Foreskin fibroblast (primary cell): ENCODE measurements at places on chromosomes 13 and 19.

DNA sequence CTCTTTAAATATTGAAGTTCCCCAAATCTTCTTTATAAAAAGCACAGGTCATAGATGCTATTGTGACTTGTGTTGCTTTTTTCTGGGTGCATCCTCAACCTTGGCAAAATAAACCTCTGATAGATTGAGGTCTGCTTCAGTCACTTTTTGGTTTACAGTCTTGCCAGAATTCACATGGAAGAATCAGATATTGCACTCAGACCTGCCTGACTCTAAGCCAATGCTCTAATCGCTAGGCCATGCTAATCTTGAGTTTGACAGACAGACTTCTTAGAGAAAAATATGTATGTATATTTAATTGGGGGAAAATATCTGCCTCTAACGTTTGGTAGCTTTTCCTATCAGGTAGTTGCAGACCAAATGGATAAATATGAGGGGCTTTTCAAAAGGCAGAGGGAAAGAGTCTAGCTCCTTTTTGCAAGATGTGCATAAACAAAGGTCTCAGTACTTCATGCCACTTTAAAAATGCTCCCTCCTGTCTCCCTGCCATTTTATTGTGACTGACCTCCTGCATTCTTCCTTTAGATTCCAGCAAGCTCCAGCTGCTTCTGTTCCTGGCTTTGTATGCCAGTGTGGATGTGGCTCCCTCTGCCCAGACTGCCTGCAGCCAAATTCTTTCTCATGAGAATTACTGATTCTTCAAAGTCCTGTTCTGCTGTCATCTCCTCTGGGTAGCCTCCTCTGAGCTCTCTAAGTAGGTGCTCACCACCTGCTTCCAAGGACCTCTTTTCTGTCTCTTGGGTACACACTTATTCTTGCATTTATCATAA is 42.4 kb upstream of the RFC3 start:
- DNase-seq, result no peak

GRCh38 chr13:114313061-114313860 is 1.0 kb upstream of the CHAMP1 start:
- no peak for DNase-seq

DNA sequence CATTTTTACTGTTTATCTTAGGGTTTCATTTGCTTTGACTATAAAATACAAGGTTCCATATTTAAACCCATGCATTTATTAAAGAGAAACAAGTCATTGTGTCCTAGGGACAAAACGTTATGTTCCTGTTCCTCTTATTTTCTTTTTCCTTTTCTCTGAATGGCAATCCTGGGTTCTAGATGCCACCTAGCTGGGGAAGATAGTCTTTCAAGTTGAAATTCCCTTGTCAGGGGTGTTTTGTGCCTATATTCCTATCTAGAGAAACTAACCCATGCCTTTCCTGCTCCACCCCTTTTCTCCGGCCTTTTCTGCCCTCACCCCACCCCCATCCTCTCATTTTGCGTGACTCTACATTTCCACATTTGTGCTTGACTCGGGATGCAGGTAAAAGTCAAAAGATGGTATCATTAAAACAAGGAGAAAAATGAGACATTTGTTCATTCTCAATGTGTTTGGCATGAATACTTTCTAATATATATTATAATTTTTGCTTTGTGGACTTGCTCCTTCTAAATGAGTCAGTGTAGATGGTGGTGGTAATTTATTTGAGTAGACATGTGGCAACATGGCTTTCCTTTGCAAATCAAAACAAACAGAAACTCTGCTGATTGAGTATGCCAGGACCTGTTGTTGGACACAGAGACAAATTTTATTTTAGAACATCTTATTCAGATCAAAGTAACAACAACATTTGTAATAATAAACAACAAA is 26.8 kb upstream of the STARD13 start:
- peak; percentile 69 for DNase-seq

- DNase-seq, result no peak
Measured at GRCh38 chr13:33785384-33785783, 32.6 kb upstream of the RFC3 start.

DNA sequence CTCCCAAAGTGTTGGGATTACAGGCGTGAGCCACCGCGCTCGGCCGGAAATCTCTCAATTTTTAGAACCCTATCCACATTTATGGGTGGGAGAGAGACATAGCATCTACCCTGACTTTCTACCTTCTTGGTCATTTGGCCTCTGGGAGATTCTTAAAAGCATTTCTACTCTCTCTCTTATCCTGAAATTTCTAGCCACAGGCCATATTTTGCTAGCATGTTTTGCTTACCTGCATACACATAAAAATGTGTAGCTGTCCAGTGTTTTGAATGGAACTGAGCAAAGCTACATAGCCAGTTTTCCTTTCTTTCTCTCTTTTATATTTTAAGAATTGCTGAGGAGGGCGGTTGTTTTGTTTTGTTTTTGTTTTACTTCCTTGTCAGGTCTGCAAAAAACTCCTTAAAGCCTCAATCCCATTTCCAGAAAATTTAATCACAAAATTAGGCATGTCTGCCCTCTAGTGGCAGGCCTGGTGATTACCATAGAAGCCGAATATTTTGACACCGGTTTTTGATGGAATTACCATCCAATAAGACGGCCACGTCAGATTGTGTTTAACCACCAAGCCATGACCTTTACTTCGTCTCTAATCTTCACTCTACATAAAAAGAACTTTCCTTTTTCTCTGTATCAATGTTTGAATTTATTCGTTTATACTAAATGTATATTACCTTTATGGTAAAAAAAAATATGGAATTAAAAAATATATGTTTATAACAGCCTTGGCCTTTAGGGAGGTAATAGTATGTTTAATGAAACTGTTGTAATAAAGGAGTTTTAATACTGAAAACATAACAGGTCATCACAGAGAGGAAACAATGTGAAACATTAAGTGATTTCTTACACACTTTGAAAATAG is 34.4 kb upstream of the OXGR1 start:
- DNase-seq, result peak; percentile 78
